Tongue (tissue), 3 donors: ENCODE measurements at places on chromosomes 4 and X. TPM values are rescaled to one million over a fixed set of nuclear protein-coding genes. Genes with fewer than 3 reads are reported as not detected.

DNA sequence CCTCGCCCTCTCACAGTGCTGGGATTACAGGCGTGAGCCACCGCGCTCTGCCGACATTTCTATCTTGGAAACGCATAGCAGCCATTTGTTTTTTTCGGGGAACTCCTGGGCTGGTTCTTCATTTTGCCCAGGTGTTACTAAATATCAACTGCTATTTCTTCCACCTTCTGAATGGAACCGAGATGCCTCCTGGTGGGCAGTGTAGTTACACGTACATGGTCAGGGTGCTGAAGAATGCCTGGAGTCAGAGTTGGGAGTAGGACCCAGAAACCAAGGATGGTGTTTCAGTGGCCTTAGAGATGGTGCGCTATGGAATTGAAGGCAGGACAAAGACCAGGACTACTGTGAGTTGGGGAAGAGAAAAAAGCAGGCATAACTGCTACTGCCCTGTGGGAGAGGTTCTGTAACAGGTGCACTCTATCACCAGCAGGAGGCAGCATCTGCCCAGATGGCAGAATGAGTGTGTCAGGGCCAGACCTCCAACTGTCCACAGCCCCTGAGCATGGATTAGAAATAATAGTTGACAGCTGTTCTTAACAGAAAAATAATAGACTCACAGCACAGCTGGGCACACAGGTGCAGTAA lies 81.7 kb downstream of the ZC4H2 start:
- DNase-seq, result no peak

The CTAG2 gene
- total RNA-seq, result not detected

The ZFP92 gene
- total RNA-seq, result 1.4 TPM

- no peak for DNase-seq
Observed at GRCh38 chr4:4780729-4781244, 78.7 kb upstream of the MSX1 start.

The CPXCR1 gene
- total RNA-seq, result not detected

DNA sequence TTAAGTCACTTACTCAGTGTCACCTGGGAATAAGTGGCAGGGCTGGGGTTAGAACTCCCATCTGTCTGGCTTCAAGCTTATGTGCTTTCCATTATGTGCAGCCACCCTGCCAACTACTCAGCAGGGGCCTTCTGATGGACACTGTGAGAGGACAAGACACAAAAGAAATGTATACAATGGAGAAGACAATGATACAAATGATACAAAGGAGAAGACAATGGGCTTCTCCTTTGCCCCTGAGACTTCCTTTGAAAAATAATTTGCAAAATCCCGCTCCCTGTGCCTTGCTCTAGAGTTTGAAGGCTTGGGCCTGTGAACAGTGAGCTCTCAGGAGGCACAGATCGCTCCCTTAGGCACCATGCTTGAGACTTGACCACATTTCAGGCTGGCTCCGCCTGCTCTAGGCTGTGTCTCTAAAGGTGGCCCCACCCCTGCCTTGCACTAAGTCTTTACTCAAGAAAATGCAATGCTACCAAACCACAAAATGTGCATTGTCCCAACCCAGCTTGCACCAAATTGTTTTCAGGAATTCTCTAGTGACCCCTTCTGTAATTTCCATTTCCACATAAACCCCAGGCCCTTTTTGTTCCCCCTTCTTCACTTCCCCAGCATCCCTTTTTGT lies 27.1 kb upstream of the STX18 start:
- DNase-seq, result no peak

- no peak for DNase-seq
Observed at GRCh38 chr4:189022440-189023035, 883.3 kb downstream of the TRIML1 start.

DNA sequence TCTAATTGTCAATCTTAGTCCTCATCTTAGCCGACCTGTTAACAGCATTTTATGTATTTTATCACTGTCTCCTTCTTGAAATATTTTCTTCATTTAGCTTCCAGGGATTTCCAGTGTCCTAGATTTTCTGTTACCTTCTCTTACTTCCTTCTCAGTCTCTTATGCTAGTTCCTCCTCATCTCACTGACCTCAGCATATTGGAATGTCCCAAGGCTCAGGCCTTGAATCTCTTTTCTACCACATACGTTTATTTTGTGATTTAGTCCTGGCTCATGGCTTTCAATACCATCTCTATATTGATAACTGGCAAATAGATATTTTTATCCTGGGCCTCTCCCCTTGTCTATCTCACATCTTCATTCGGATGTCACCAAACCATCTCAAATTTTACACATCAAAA lies 61.1 kb downstream of the IQCM start:
- no peak for DNase-seq

GRCh38 chr4:7140062-7140691 lies 52.2 kb upstream of the SORCS2 start:
- DNase-seq, result no peak

DNA sequence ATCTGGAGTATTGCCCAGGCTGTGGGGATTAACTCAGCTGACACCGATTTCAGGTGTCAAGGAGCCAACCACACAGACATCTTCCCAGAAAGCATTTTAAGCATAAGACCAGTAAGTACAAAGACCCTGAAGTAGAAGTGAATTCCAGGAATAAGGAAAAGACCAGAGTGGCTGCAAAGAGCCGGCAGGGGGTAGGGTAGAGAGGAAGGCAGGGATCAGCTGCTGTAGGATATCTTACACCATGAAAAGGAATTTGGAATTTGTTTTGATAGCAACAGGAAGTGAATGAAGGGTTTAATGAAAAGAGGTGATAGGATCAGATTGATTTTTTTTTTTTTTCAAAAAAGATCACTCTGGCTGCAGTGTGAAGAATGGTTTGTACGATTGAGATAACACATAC lies 113.6 kb upstream of the PPARGC1A start:
- DNase-seq, result no peak

The MTNR1A gene
- 0.21 TPM for total RNA-seq
